Left lung (tissue), 14 donors: ENCODE measurements at places on chromosomes 11 and 22.

- no peak for DNase-seq
These were observed 14.5 kb downstream of the DGCR2 start for GRCh38 chr22:19107730-19108074.

- DNase-seq = no peak
These were observed 143.4 kb downstream of the MAML2 start for GRCh38 chr11:96199563-96200025.

GRCh38 chr11:12248330-12248729 lies 129.0 kb upstream of the PARVA start:
- DNase-seq = peak; percentile 93

- DNase-seq = no peak
These were observed 34.3 kb downstream of the ETS1 start for GRCh38 chr11:128552783-128553661.

- no peak for DNase-seq
These were observed 34.3 kb downstream of the GUCY1A2 start for GRCh38 chr11:106983991-106984390.

GRCh38 chr11:71433648-71434450 lies 14.3 kb downstream of the DHCR7 start:
- peak; percentile 19 for DNase-seq

GRCh38 chr11:104655066-104655465 lies 243.2 kb downstream of the CASP12 start:
- DNase-seq = no peak
